ENCODE measurements at places on chromosomes 2 and 18.

- no peak for DNase-seq
Observed at GRCh38 chr2:165294912-165295311, 55.7 kb downstream of the SCN2A start.

GRCh38 chr2:216339456-216340279 lies 32.6 kb downstream of the MARCHF4 start:
- DNase-seq: peak; percentile 94

DNA sequence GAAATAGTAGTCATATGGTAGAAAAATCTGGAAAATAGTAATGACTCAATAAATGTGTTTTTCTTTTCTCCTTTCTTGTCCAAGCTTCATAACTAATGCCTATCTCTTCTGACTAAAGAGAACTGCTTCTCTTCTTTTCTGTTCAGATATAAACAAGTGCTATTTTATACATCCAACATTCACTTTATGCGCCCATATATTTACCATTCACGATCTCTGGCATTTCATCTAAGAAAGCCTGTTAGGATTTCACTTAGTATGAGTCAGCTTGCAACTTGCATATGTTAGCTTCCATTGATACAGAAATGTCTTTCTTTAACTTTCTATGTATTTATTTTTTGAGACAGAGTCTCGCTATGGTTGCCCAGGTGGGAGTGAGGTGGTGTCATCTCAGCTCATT lies 224.9 kb downstream of the VAPA start:
- no peak for DNase-seq

DNA sequence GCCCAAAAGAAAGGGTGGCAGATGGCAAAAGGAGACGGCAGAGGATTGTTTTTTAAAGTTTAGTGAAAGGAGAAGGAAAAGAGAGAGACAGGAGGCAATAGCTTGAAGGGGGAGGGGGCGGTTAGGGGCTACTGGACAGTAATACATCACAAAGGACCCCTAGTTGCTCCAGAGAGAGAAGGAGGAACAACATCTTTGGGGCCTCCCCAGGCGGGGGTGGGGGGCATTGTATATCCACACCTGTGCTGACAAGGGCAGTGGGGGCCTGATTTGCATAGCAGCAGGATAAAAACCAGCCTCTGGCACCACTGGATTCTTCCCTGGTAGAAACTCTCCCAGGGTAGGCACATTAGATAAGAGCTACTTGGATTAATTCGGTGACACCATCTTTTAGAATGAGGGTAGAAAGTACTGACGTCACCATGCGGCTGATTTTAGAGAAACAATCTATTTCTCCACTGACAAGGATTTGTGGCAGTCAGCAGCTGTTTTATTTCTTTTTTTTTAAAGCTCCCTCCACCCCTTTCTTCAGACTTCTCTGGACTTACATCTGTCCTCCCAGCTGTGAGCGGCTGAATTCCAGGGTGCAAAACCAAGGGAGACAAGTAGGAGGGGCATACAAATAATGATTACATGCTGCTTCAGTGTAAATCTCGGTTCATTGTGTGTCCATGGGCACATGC lies 199.8 kb upstream of the NRP2 start:
- no peak for DNase-seq

DNA sequence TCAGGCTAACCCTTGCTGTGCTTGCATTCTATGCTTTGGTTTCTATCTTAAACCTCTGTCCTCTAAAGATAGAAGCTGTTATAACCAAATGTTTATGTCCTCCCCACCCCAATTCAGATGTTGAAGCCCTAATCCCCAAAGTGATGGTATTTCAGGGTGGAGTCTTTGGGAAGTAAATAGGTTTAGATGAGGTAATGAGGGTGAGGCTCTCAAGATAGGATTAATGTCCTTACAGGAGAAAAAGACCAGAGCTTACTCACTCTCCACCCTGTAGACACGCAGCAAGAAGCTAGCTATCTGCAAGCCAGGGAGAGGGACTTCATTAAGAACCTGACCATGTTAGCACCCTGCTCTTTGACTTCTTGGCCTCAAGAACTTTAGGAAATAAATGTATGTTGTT lies 362.5 kb downstream of the ERBB4 start:
- no peak for DNase-seq

DNA sequence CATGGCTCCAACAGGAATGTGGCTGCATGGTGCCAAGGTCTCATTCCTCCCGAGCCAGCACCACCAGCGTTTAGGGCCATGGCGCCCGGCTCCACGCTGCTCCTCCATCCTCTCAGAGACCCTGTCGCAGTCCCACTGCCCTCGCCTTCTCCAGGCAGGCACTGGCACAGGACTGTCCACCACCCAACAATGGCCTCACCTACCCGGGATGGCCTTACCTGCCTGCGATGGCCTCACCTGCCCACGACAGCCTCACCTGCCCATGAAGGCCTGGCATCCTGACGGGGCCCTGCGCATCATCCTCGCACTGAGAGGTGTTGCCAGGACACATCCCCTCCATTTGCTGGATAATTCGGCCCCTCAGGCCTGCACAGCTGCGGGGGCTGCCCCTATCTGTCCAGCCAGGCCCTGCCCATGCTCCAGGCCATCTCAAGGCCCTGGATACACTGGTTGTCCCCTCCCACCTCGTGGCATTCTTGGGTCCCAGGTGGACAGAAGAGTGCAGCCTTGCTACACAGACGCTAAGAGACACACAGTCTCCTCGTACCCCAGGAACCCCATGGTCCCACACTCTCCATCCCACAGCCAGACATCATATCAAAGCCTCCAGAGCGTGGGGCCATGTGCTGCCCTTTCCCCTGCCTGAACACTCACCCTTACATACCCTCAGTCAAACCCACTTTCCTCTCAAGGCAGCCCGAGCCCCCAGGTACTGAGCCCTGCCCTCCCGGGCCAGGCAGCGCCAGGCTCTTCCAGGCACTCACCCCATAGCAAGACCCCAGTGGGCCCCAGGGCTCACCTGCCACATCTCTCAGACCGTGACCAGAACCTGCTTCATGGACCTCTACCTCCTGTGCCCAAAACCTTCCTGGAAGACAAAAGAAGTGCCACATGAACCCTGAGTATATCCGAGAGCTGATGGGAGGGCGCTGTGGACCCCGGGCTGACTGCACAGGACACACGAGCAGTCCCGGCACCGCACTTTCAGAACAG lies 268.6 kb downstream of the EIPR1 start:
- DNase-seq: no peak

- DNase-seq: no peak
Observed at GRCh38 chr2:74097574-74097973, 50.1 kb downstream of the BOLA3 start.

DNA sequence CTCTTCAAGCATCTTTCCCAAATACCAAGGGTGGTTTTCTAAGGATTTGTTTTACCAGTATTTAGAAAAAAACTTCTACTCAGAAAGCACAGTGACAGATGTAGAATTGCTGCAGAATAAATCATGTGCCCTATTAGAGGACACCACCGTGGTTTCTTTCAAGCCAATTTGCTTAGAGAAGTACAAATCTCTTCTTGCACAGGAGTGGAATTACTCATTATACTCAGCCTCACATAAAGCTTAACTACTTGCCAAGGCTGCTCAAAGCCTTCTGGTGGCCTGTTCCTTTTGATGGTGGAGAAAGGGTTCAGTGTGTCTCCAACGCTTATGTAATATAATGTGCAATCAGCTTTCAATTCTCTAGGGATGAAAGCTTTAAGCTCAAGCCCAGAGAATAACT lies 66.5 kb upstream of the CTNNA2 start:
- no peak for DNase-seq

- DNase-seq: no peak
Observed at GRCh38 chr2:54551123-54551756, 95.1 kb downstream of the SPTBN1 start.

DNA sequence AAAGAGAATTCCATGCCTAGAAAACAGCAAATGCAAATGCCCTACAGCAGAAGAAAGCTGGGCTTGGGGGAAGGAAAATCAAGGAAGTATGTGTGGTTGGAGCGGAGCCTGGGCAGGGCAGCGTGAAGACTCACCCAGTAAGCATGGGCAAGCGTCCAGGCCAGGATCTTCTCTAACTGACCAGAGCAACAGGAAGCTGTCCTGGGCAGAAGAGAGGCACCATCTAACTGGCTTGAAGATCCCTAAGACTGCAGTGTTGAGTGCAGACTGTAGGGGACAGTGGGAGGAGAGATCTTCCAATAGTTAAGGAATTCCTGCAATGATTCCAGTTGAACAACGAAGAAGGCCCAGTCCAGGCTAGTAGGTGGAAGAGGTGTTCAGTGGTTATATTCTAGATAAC lies 57.9 kb downstream of the NXPH2 start:
- DNase-seq: no peak

Data from NCI-H1417 (cell line).